ENCODE measurements at places on chromosomes 1 and 21.
A peak's percentile ranks its signal among the peaks of the same experiment; 100 is the strongest.

- H3K27me3 ChIP-seq = no peaks in the 10 kb centered on the region
- DNase-seq = peak; percentile 28
- H3K36me3 ChIP-seq = no peaks in the 10 kb centered on the region
- H3K4me3 ChIP-seq = no peak overlapping the region
These were observed 150.8 kb downstream of the MAST2 start for GRCh38 chr1:45953934-45954847.

GRCh38 chr1:152162792-152163463, 3.9 kb upstream of the RPTN start:
- H3K36me3 ChIP-seq = no peaks in the 10 kb centered on the region
- H3K4me1 ChIP-seq = peaks cover 59% of the 10 kb centered on the region
- H3K27ac ChIP-seq = peak overlapping the region; percentile 78
- DNase-seq = peak; percentile 97

- no peak for DNase-seq
- H3K4me3 ChIP-seq = no peak overlapping the region
- H3K36me3 ChIP-seq = no peaks in the 10 kb centered on the region
- peaks cover 12% of the 10 kb centered on the region for H3K4me1 ChIP-seq
- no peak overlapping the region for H3K27ac ChIP-seq
- no peaks in the 10 kb centered on the region for H3K27me3 ChIP-seq
These were observed 98.9 kb downstream of the SPSB1 start for GRCh38 chr1:9391620-9392019.

DNA sequence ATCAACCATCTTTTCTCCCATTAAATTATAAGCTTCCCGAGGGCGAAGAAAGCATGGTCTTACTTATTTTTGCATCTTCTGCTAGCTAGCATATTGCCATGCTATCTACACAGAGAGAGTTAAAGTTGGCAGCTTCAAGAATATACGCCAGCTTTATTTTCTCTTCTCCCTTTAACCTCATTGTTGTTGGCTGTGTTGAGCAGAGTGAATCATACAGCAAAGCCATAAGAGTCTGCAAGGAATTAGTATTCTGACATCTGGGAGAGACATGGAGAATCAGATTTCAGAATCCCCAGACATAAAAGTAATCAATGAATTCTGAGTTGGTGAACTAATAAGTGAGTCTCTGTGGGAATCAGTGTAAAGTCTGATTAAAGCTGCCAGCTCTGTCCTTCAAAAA, 649.6 kb upstream of the PTBP2 start:
- no peaks in the 10 kb centered on the region for H3K27me3 ChIP-seq
- no peaks in the 10 kb centered on the region for H3K36me3 ChIP-seq
- no peak for DNase-seq
- no peak overlapping the region for H3K27ac ChIP-seq
- no peak overlapping the region for H3K4me3 ChIP-seq
- no peaks in the 10 kb centered on the region for H3K4me1 ChIP-seq

DNA sequence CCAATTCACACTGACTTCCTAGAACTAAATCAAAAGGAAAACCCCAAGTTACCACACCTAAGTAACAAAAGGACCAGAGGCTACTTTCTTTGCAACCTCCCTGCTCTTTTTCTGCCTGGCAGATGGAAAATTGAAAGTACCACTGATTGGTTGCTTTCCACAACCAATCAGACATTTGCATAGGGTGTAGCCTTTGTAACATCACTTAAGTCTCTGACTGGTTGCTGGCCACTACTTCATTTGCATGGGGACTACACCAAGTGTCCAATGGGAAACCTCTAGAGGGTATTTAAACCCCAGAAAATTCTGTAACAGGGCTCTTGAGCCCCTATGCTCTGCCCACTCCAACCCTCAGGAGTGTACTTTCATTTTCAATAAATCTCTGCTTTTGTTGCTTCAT, 365.0 kb downstream of the LTN1 start:
- no peak for DNase-seq
- no peaks in the 10 kb centered on the region for H3K4me1 ChIP-seq
- H3K4me3 ChIP-seq = no peak overlapping the region

DNA sequence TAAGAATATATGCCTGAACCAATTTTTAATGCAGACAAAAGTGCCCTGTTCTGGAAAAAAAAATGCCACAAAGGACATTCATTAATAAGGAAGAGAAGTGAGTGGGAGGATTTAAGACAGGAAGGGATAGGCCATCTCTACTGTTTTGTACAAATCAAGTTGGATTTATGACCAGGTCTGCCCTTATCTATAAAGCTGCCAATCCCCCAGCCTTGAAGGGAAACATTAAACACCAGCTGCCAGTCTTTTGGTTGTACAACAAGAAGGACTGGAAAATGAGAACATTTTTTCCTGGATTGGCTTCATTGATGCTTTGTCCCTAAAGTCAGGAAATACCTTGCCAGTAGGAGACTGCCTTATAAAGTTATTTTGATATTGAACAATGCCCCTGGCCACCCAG, 444.0 kb downstream of the NPHP4 start:
- DNase-seq = no peak
- no peaks in the 10 kb centered on the region for H3K27me3 ChIP-seq
- no peaks in the 10 kb centered on the region for H3K4me1 ChIP-seq
- H3K4me3 ChIP-seq = no peak overlapping the region

GRCh38 chr1:43992232-43992995, 1.0 kb downstream of the CCDC24 start:
- H3K4me3 ChIP-seq = peak overlapping the region; percentile 59
- peak overlapping the region; percentile 86 for H3K27ac ChIP-seq
- no peak for DNase-seq

- no peak overlapping the region for H3K27ac ChIP-seq
- no peaks in the 10 kb centered on the region for H3K36me3 ChIP-seq
- no peak overlapping the region for H3K4me3 ChIP-seq
- no peak for DNase-seq
- peaks cover 3% of the 10 kb centered on the region for H3K27me3 ChIP-seq
- H3K4me1 ChIP-seq = no peaks in the 10 kb centered on the region
These were observed 33.0 kb upstream of the LRRC38 start for GRCh38 chr1:13546791-13547190.

- H3K4me1 ChIP-seq = peaks cover 25% of the 10 kb centered on the region
- no peak overlapping the region for H3K27ac ChIP-seq
- H3K27me3 ChIP-seq = no peaks in the 10 kb centered on the region
- peaks cover 22% of the 10 kb centered on the region for H3K36me3 ChIP-seq
These were observed 6.7 kb downstream of the GADD45A start for GRCh38 chr1:67691712-67692111.

DNA sequence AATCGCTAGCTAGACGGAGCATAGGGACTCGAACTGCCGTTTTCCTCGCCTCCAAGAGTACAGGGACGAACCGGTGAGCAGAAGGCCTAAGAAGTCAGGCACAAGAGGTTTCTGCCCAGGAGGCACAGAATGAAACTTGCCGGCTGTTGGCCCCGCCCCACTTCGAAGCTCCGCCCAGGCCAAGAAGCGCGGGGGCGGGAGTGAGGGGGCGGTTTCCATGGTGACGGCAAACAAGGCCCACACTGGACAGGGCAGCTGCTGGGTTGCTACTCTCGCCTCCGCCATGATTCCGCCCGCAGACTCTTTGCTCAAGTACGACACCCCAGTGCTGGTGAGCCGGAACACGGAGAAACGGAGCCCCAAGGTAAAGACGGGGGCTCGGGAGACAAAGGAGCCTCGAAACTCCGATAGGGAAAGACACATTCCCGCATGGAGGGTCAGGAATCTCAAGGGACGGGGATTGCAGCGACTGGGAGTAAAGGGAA, at the start of gene DNALI1:
Gene DNALI1, plus strand, starts transcription at position 229 of the 485 bp plus-strand sequence. Its CDS starts 55 bp downstream, at position 284.
- DNase-seq = peak; percentile 36
- H3K27ac ChIP-seq = no peak within 1 kb of the TSS
- peaks cover 16% of the 10 kb centered on the region for H3K4me1 ChIP-seq

GRCh38 chr1:201584471-201585092, 45.7 kb downstream of the NAV1 start:
- H3K4me3 ChIP-seq = no peak overlapping the region
- no peaks in the 10 kb centered on the region for H3K27me3 ChIP-seq
- H3K36me3 ChIP-seq = no peaks in the 10 kb centered on the region
- no peak overlapping the region for H3K27ac ChIP-seq

GRCh38 chr1:61976566-61976965, 218.1 kb upstream of the L1TD1 start:
- H3K4me3 ChIP-seq = no peak overlapping the region
- no peaks in the 10 kb centered on the region for H3K36me3 ChIP-seq
- no peaks in the 10 kb centered on the region for H3K4me1 ChIP-seq
- no peaks in the 10 kb centered on the region for H3K27me3 ChIP-seq
- DNase-seq = no peak

- H3K27ac ChIP-seq = peak overlapping the region; percentile 88
- peaks cover 65% of the 10 kb centered on the region for H3K4me1 ChIP-seq
- DNase-seq = peak; percentile 100
- H3K36me3 ChIP-seq = no peaks in the 10 kb centered on the region
These were observed 61.0 kb upstream of the ATP1A1 start for GRCh38 chr1:116311756-116312680.

All from PC-9 (cell line).